ENCODE measurements at places on chromosomes 1 and 21.

GRCh38 chr1:204626381-204626780 is 59.2 kb downstream of the LRRN2 start:
- DNase-seq = no peak

DNA sequence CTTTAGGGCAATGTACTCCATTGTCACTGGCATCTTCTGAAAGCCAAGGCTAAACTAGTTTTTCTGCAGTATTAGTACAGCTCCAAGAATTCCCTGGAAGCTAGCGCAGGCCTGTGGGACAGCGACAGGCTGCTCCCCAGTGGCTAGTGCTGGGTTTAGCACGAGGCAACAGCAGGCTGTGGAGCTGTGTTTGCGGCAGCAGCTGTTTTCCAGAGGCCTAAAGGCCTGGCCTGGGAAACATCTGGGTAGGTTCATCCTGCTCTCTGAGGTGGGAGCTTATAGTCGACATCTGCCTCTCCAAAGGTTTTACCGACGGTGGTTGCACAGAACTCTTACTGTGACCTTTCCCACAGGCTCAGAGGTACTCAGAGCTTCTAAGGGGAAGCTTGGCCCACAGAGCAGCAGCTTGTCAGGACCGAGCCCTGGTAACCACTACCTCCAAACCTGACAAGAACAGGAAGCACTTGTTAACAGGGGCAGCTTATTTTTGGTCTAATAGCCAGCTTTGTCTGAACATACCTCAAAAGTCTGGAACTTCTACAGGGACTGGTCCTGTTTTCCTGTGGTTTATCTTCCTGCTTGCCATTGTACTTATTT is 17.2 kb downstream of the CC2D1B start:
- DNase-seq = peak; percentile 39

GRCh38 chr1:228434689-228435088 is 18.0 kb upstream of the TRIM17 start:
- DNase-seq = no peak

DNA sequence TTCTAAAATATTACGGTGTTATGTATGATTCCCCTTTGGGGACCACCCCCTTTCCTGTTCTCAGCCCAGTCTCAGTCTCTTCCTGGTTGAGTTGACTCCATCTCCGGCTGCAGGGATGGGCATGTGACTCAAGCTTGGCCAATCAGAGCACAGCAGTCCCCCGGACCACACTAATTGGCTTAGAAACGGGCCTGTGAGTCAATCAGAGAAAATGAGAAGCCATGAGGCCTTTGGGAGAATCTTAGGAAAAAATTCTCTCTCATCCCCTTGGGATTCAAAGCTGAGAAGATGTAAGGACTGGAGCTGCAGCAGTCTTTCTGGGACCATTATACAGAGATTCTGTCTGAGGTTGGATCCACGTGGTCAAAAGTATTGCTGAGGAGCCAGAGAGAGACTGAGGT is 10.7 kb upstream of the FHAD1 start:
- peak; percentile 28 for DNase-seq

GRCh38 chr1:210584439-210585113 is 255.9 kb downstream of the HHAT start:
- peak; percentile 87 for DNase-seq

DNA sequence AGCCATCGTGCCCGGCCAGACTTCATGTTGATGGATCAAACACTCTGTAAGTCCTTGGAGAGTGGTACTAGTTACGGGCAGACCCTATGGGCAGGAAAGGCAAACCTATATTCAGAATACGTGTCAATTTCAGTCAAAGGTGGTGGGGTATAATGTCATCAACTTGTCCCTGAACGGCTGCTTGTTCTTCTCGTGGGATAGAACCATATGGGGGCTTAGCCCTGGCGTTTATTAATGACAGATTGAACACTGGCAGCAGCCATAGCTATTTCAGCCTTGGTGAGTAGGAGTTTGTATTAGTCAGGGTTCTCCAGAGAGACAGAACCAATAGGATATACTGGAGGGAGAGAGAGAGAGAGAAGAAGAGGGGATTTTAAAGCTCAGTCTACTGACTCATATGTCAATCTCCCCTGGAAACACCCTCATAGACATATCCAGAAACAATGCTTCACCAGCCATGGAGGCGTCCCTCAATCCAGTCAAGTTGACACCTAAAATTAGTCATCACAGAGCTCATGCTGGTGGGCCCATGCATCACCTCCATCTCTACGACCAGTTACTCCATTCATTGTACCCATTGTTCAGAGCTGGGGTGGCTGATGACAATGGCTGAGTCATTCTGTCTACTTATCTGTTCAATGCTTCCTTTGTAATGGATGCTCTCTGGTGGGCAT is 16.1 kb upstream of the AQP10 start:
- peak; percentile 18 for DNase-seq

DNA sequence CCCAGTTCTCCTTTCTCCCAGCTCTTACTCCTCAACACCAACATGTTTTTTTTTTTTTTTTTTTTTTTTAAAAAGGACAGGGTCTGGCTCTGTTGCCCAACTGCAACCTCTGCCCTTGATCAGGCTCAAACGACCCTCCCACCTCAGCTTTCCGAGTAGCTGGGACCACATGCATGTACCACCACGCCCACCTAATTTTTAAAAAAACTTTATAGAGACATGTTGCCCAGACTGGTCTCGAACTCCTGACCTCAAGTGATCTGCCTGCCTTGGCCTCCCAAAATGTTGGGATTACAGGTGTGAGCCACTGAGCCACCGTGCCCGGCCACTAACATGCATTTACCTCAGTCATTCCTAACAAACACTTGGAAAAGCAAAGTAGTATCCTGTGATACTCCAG is 31.1 kb upstream of the FOXE3 start:
- no peak for DNase-seq

- DNase-seq = no peak
These were observed 52.6 kb downstream of the AHDC1 start for GRCh38 chr1:27551170-27551952.

GRCh38 chr1:47477595-47478080 is 39.8 kb downstream of the FOXD2 start:
- no peak for DNase-seq

GRCh38 chr1:31669433-31669785 is 24.7 kb upstream of the PEF1 start:
- no peak for DNase-seq

- DNase-seq = no peak
These were observed 7.8 kb upstream of the ZYG11A start for GRCh38 chr1:52834798-52835197.

GRCh38 chr1:30815556-30815955 is 58.0 kb upstream of the LAPTM5 start:
- no peak for DNase-seq

DNA sequence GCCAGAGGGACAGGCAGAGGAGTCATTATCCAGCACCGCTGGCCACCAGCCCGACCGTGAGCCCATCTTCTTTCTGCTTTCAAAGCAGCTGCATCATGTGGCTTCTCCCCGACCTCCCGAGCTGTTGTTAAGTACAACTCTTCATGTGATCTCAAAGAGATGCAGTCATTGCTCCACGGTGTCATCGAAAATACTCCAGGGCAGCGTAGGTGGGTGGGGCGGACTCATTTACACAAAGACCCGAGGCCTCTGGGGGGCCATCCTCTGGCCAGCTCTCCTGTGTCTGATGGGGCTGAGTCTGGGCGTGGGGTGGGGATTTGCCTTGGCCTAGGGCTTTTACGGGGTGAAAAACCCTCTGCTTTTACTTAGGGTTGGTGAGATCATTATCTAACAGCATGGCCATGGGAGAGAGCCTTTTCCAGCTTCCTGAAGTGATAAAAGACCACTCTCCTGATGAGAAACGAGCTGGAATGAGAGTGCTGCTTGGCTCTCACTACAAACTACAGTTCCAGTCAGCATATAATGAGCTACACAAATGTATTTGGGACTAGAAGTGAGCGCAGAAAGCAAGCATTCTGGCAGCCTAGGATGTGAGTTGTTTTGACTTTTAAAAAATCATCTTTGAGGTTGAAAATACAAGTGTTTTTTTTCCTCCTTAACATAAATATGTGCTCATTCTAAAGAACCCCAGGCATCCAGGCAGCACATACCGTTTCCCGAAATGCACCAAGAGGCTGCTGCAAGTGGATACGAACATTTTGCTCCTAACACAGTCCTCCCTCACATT is 165.0 kb downstream of the RHOU start:
- DNase-seq = peak; percentile 26

GRCh38 chr1:234922987-234923386 is 205.7 kb downstream of the TOMM20 start:
- DNase-seq = no peak

DNA sequence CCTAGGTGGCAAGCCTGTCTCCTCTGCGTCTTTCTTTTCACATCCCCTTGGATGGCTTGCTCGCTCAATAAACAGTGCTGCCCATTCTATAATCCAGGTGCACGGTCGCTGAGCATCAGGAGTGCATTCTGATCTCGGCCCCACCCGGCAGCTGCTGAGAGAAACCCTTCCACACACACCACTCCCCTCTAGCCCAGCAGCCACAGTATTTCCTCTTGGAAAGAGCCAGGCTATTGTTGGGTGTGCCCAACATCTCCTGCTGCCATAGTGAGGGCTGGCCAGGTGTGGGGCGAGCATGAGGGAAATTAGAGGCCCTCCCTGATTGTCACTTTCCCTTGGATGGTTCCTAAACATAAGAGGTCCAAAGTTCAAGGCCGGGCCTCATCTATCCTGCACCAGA is 24.7 kb downstream of the GPA33 start:
- no peak for DNase-seq

DNA sequence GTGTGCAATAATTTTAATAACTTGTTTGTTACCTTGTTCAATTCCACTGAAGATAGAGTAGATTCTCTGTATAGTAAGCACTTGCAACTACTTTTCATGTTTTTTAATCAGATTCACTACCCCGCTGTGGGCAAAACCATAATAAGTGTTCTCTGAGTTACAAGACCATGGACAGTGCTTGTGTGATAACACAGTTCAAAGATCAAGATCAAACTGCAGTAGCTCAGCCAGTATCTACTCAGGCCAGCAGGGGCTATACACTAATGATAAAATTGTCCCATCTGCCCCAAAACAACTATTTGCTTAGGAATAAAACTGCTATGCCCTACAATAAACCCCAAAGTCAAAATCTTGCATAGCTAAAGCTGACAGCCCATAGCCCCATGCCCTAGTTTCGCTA is 129.6 kb downstream of the LRRC7 start:
- DNase-seq = no peak

- no peak for DNase-seq
These were observed 14.6 kb upstream of the PRMT2 start for GRCh38 chr21:46620846-46621245.

GRCh38 chr1:163912170-163912884 is 590.6 kb downstream of the NUF2 start:
- DNase-seq = peak; percentile 84

GRCh38 chr1:3213730-3214129 is 144.7 kb downstream of the PRDM16 start:
- DNase-seq = no peak

DNA sequence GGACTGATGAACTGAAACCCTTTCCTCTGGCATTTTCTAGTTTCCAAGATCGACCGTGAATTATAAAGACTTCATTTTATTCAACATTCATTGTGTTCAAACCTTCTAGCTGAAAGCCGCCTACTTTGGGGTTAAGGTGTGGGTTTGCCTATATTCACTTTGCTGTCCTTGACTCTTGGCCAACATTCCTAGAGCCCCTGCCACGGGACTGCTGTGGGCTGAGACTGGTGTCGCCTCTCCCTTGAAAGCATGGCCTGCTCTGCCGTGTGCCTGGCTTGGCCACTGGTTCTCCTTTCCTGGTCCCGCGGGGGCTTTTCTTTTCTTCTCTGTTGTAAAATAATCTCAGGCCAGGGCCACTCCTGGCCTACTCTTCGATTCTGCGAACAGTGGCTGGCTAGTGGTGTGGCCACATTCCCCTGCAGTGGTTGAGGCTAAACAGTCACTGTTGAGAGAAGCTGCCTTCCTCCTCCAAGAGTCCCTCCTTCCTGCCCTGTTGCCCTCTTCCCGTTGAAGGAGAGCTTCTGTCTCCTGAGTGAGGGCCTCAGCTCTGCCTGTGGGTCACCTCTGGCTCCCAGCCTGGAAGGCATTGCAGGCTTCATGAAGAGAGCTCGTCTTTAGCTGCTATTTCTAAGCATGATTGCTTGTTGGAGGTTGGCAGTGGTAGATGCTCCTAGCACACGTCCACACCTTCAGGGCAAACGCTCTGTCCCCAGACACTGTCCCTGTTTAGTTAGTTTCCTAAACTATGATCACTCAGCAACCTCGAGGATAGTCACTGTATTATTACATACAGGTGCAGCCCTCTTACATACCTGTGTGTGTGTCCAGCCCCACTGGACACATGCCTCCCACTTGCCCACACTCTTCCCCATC is 80.5 kb downstream of the GALNT2 start:
- no peak for DNase-seq

DNA sequence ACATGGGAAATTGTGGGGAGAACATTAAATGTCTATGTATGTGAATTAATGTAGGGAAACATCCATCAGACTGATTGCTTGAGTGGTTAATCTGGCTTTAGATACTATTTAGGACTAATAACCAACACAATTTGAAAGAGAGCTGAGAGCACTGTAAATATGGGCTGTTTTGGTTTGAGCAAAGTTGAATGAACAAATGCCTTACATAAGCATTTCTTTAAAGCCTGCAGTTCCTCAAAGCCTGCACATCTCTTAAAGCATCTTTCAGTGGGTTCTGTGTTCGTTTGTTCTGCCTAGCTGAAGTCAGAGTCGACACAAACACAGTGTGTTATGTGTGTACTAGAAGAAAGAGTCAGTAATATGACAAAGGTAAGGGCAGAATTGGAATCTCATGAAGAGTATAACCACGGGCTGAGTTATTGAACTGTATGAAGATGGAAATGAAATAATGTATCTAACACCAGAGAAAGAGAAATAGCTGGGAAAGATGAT is 350.0 kb downstream of the SIPA1L2 start:
- no peak for DNase-seq

DNA sequence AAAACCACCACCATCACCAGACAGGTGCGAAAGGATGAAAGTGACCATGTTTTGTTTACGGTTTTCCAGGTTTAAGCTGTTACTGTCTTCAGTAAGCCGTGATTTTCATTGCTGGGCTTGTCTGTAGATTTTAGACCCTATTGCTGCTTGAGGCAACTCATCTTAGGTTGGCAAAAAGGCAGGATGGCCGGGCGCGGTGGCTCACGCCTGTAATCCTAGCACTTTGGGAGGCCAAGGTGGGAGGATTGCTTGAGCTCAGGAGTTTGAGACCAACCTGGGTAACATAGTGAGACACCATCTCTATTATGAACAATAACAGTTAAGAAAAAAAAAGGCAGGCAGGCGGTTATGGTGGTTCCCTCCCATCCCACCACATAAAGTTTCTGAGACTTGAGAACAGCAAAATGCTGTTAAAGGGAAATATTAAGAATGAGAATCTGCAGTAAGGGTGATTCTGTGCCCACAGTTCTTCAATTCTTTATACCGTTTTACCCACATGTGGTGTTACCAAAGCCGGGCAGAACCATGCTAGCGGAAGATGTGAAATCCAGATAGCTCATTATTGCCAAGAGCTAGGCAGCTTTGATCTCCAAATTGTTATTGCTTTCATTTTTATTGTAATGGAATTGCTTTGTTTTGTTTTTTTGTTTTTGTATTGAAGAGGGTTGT is 34.5 kb upstream of the TDRD10 start:
- DNase-seq = no peak

DNA sequence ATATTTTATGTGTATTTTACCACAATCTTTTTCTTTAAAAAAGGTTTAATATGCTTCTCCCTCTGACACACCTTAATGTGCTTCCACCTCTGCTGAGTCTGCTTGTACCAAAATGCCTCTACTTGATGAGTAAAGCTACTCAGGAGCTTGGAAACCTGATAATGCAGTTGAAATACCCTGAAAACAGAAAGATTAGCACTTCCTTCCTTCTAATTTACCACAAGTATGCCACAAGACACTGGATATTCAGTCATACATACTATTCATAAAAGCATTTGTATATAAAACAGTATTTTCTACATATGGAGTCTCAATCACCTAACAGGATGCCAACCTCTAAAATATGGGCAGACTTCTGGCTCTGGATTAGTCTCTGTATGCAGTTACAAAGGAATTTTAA is 55.0 kb downstream of the SLC35D1 start:
- no peak for DNase-seq
